Epithelial cell of esophagus (primary cell): ENCODE measurements at places on chromosomes 4 and X.

- DNase-seq, result peak; percentile 41
Observed at GRCh38 chrX:139889760-139890159, 43.1 kb downstream of the ATP11C start.

- DNase-seq, result no peak
Observed at GRCh38 chrX:49260221-49260985, 4.1 kb downstream of the FOXP3 start.

GRCh38 chrX:9316096-9316495 lies 148.8 kb upstream of the TBL1X start:
- no peak for DNase-seq

DNA sequence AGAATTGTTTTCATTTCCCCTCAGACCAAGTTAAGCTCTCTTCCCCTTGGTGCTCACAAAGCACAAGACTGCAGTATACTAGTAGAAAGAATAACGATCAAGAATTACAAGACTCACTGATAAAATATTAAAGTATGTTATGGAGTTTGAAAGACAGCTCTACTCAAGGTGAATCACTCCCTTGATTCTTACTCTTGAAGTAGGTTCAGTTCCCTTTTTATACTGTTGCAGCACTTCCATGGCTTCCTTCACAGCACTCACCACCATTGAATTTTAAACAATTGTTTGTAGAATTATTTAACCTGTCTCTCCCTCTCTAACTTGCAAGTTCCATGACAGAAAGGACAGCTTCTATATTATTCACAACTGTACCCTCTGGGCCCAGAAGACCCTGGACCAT lies 42.2 kb downstream of the CASK start:
- no peak for DNase-seq

GRCh38 chr4:2245057-2245786 lies 3.3 kb upstream of the HAUS3 start:
- peak; percentile 35 for DNase-seq

DNA sequence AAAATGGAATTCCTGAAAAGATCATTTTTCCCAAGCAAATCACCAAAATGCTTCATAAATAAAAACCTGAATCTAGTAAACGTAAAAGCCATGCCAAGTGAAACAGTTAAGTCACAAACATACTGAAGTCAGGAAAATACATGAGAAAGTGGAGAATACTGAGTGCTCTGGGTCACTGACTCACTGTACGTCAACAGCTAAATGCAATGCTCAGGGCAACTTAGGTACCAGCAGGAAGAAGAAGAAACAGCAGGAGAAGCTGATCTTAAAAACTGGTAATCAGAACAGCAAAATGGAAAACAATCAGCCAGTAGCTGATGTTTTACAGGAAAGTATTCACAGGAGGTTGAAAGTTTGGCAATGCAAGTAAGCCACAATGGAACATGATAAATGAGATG lies 252.6 kb upstream of the ETNPPL start:
- DNase-seq, result no peak

DNA sequence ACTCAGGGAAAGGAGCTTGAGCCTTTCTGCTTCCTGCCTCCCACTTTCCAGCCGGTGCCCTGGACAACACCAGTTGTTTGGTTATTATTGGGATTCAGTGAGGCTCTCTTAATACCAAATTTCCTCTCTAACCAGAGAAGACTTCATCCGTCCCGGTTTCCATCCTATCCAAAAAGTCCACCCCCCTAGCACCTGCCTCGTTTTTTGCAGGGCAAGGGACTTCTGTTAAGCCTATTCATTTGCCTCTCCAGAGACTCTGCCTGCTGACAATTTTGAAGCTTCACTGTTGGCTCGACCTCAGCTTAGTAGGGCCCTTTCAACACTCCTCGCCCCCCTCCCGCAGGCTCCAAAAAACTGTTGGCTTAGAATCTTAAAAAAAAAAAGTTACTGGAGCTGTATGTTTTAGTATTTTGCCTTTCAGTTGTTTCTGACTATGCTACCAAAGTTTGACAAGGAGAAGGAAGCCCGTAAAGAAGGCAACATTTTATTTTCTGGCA lies 779 bp upstream of the PRSS12 start:
- no peak for DNase-seq

DNA sequence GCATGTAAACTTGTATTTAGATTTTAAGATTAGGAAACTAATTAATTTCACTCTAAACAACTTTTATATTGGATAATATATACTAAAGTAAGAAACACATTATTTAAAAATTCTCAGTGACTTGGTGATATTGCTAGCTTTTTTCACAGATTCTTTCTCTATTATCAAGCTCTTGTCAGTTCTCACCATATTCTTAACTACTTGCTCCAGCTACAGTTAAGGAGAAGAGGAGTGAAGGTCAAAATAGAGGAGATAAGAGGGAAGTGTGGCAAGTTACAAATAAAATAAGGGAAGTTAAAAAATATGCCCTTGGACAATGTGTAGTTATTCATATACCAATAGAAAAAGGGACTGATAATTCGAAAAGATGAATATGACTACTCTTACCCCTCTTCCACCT lies 34.7 kb upstream of the NAF1 start:
- no peak for DNase-seq
